ENCODE measurements at places on chromosomes 13 and 19. TPM values are rescaled to one million over a fixed set of nuclear protein-coding genes. Genes with fewer than 3 reads are reported as not detected.

The ZNF470 gene
- total RNA-seq, result 2.4 TPM

The PROZ gene
- not detected for total RNA-seq

The PDX1 gene
- total RNA-seq, result not detected

The GJA3 gene
- 0.06 TPM for total RNA-seq

The CD37 gene
- 32.1 TPM for total RNA-seq

The CADM4 gene
- total RNA-seq, result 1.4 TPM

The CEBPA gene
- total RNA-seq, result 263 TPM

The ILF3 gene
- 212 TPM for total RNA-seq

The GADD45B gene
- total RNA-seq, result 365 TPM

The IRGC gene
- not detected for total RNA-seq

The CYP2F1 gene
- total RNA-seq, result not detected

The PSG11 gene
- total RNA-seq, result not detected

All from mesenteric fat pad (tissue), 1 donor.